ENCODE measurements at places on chromosomes 5 and 9.

DNA sequence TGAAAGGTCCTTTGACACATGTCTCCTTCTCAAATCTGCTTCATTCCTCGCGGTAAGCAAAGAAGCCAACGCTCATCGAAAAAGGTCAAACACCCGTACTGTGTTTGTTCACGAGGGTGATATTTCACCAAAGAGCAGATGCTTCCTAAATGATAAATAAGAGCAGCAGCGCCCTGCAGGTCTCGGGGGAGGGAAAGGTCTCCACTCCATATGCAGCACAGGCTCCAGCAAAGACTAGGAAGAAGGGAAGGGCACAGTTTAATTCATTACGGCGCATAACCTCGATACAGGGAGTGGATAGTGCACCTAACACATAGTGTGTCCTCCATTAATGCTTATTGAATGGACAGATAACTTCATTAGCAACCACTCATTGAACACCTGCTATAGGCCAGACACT is 593.3 kb downstream of the CDK5RAP2 start:
- DNase-seq = no peak

- DNase-seq = no peak
Observed at GRCh38 chr5:121156565-121156964, 692.5 kb downstream of the PRR16 start.

GRCh38 chr9:112839331-112839730 is 51.3 kb downstream of the SLC46A2 start:
- no peak for DNase-seq

GRCh38 chr9:93120846-93121315 is 13.2 kb downstream of the NINJ1 start:
- no peak for DNase-seq

DNA sequence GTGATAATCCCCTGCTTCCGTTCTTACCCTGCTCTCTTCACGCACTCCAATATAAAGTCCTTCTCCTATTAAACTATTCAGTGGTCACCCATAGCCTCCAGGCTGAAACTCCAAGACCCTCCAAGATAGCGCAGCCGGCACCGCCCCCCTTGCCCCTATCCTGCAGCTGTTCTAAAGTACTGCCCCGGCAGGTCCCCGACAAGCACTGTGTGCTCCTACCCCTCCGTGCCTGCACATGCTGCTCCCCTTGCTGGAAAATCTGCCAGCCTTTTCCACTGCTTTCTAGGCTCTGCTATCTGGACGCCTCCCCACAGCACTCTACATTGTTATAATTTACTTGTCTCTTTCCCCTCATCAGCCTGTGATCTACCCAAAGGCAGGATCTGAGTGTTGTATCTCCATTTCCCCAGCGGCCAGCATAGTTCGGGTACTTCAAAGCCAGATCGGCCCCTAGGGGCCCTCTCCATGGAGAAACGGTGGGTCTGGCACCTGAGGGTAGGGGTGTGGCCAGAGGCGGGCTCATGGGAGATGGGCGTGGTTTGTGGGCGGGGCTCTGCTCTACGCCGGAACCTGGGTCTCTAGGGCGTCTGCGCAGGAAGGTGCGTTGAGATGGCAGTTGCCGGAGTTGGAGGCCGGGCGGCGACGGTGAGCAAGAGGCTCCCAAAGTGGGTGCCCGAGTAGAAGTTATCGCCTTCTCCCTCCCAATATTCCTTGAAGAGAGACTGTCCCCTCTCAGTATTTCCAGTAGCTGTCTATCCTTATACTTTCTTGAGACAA is 83.5 kb upstream of the RUSC2 start:
- DNase-seq = no peak

- DNase-seq = no peak
Observed at GRCh38 chr5:125214080-125214479, 467.6 kb upstream of the ZNF608 start.

DNA sequence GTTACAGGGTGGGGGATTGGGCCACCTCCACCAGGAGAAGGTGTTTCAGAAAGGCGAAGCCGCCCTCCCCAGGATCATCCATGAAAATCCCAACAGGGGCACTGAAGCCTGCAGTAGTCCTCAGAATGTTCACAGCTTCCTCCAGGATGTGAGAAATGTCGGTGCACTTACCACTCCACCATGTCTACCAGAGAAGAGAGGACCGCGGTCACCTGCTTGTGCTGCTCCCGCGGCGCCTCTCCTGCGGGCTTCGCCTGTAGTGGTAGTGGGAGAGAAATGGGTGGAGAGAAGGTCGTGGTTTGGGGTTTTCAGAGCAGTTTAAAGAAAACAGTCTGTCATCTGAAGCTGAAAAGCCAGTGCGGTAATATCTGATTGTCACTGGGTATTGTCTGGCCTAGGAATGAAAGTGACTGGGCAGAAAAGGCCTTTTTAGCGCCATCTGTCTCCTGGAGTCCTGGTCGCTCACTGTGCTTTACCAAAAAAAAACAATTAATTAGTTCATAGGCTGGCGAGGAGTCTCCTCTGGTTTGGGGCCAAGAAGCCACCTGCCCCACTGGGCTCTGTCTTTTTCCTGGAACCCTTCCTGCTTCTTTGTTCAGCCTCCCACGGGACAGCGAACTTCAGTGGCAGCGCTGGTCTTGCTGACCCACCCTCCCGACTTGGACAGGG is 23.0 kb upstream of the PPP1R26 start:
- DNase-seq = no peak

- no peak for DNase-seq
Observed at GRCh38 chr9:88234114-88234513, 95.8 kb upstream of the SPATA31C2 start.

GRCh38 chr9:77594963-77595362 is 53.2 kb downstream of the GNA14 start:
- no peak for DNase-seq

DNA sequence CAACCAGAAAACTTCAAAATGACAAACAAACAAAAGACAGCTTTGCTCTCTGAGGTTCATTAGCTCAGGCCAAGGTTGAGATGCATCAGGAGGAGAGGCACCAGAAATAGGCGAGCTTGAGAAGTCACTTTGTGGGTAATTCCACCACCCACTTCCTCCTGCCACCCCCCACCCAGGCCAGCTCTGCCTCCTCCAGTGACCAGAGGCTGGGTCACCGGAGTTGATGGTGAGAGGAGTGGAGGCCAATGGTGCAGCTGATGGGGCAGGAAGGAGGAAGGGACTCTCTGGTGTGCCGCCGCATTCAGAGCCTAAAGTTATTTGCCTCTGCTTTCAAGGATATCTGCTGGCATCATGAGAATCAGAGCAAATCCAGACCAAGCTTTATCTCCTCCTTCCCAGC is 73.8 kb upstream of the ASTN2 start:
- no peak for DNase-seq

DNA sequence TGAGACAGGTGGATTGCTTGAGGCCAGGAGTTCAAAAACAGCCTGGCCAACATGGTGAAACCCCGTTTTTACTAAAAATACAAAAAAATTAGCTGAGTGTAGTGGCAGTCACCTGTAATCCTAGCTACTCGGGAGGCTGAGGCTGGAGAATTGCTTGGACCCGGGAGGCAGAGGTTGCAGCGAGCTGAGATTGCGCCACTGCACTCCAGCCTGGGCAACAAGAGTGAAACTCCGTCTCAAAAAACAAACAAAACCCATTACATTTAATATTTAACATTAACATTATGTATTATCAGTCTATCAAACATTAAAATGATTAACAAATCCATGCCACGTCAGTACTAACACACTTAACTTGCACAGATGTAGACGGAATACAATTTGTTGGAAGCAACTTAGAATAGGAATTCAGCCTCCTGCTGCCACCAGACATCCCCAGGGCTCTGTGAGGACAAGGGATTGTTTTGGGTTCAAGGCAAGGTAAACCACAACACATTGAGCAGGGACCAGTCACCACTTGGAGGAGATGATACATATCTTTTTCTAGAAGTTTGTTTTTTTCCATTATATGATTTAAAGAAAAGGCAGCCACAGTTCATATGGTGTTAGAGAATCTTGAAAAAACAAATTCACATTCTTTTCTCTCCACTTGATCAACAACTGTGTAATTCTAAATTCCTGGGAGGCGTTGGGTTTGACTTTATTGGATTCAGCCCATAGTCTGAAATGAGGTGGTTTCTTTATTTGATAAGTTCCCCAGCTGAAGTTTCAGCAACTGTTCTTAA is 104.1 kb upstream of the BASP1 start:
- no peak for DNase-seq

DNA sequence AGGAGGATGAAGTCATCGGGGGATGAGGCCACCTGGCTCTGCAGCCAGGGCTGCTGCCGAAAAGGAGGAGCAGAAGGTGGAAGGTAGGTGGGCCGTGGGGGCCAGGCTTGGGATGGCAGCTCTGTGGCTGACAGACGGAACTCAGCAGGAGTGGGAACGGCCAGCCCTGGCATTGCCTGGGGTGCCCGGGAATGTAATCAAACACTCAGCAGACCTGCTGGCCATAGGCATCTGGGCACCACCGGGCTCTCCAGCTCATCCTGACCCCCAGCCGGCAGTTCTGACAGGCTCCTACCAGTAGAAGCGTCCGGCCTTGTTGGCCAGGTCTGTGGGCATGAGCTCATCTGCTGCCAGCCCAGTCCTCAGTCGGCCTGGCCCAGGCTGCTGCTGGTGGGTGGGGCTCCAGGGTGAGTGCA is 4.3 kb upstream of the FAT2 start:
- DNase-seq = no peak

GRCh38 chr5:144691936-144692335 is 521.3 kb downstream of the KCTD16 start:
- DNase-seq = no peak

- no peak for DNase-seq
Observed at GRCh38 chr9:38384990-38385848, 7.3 kb upstream of the ALDH1B1 start.

DNA sequence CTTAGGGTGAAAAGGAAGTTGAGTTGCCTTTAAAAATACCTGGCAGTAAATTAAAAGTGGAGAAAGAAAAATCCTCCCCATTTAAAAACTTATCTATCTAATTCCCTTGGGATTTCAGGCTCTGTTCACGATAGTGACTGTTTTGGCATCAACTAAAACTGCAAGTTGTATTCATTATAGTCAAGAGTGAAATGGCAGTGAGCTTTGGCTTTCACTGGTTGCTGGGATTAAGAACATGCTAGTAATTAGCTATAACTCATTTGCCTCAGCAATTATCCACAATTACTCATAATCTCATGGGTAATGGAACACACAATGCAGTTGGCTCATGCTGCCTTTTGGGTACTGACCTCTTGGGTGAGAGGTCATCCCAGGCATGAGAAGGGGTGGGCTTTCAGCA is 250.1 kb downstream of the GAS1 start:
- no peak for DNase-seq

GRCh38 chr5:68641211-68641610 is 425.7 kb downstream of the PIK3R1 start:
- no peak for DNase-seq

GRCh38 chr9:125904155-125904851 is 157.1 kb downstream of the PBX3 start:
- DNase-seq = no peak

DNA sequence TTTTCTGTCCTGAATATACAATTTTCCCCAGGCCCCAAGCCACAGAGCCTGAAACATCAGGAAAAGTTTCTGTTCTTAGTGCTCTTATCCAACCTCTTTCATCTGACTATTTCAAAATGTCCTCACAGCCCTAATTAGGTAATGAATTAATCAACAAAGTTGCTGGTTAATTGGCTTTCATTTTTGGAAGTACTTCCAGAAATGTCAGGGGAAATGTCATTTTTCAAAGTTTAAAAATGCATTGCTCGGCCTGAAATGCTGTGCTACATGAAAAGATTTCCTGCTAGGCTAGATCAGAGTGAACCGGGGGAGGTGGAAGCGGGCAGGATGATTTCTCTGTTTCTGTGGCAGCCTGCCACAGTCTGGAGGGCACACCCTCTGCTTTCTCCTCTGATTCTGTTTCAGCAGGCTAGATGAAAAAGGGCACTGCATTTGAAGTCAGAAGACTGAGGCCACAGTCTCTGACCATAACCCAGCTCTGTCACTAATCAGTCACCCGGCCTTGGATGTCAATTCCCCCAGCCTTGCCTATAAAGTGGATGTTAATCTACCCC is 55.9 kb upstream of the BARX1 start:
- DNase-seq = no peak

DNA sequence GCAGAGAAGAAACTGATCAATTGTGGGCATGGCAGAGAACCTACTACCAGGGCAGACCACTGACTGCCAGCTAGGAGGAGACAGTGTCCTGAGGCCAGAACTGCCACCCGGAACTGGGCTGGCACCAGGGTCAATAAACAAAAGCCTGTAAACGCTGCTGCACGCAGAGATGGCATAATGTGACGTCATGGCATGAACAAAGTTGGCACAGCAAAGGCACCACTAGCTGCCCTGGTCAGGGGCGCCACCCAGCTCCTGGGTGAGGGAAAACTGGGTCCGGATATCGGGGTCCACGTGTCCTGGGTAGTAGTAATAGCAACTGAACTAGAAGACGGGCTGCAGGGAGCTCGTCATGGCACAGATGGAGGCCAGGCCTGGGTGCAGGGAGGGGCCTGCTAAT is 32.1 kb downstream of the DYNC2I2 start:
- DNase-seq = no peak

- no peak for DNase-seq
Observed at GRCh38 chr9:110255463-110256379, 586 bp downstream of the TXN start.

DNA sequence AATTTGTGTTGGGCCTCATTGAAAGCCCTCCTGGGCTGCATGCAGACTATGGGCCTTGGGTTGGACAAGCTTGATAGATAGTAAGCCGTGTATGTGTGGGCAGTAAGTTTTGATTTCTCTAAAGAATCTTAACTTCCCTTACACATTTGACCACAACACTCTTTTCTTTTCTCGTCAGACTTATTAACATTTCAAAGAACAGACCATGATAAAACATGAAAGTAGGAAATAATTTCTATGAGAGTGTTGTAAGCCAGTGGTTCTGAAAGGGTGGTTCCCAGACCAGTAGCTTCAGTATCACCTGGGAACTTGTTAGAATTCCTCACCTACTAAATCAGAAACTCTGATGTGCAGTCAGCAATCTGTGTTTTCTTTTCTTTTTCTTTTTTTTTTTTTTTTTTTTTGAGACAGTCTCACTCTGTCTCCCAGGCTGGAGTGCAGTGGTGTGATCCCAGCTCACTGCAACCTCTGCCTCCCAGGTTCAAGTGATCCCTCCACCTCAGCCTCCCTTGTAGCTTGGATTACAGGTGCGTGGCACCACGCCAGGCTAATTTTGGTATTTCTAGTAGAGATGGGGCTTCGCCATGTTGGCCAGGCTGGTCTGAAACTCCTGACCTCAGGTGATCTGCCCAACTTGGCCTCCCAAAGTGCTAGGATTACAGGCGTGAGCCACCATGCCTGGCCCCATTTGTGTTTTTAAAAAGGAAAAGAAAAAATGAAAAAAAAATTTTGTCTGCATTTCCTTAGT is 20.0 kb upstream of the GCNT1 start:
- DNase-seq = no peak

DNA sequence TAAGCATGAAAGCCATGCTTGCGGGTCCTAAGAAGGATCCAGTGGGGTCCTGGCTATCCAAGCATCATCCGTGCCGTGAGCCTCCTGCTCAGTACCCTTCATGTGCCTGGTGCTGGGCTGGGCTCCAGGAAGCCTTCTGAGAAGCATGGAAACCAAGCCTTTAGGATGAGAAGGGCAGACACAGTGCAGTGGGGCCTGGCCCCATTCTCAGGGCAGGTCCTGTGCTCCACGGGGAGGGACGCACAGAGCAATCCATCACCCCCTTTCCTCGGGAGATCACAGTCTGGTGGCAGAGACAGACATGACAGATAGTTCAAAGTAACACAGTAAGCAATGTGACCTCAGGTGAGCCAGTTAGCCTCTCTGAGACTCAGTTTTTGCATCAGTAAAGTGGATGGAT is 76.9 kb downstream of the RGS3 start:
- no peak for DNase-seq

Data from hippocampal formation (tissue), 2 donors.